ENCODE measurements at places on chromosomes 7 and 10.

DNA sequence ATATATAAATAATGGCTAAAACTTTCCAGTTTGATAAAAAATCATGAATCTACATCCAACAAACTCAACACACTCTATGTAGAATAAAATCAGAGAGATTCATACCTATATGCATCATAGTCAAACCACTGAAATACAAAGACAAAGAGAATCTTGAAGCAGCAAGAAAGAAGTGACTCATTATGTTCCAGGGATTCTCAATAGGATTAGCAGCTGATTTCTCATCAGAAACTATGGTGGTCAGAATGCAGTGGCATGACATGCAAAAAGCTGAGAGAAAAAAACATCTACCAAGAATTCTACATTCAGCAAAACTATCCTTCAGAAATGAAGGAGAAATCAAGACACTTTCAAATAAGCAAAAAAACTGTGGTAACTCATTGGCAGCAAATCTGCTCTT, 187.4 kb downstream of the RNLS start:
- no peak for DNase-seq

GRCh38 chr10:94315024-94315451, 47.7 kb downstream of the NOC3L start:
- DNase-seq = no peak

GRCh38 chr10:14826076-14826829, 11.6 kb downstream of the CDNF start:
- DNase-seq = no peak

GRCh38 chr10:18144928-18145327, 4.7 kb downstream of the CACNB2 start:
- DNase-seq = peak; percentile 26

- no peak for DNase-seq
These were observed 2.0 kb upstream of the HOGA1 start for GRCh38 chr10:97582169-97582568.

Data from NCI-H1092 treated with DMSO at 0.1 percent for 48 hours (cell line).